ENCODE measurements at places on chromosomes 2 and 18.
A peak's percentile ranks its signal among the peaks of the same experiment; 100 is the strongest.

DNA sequence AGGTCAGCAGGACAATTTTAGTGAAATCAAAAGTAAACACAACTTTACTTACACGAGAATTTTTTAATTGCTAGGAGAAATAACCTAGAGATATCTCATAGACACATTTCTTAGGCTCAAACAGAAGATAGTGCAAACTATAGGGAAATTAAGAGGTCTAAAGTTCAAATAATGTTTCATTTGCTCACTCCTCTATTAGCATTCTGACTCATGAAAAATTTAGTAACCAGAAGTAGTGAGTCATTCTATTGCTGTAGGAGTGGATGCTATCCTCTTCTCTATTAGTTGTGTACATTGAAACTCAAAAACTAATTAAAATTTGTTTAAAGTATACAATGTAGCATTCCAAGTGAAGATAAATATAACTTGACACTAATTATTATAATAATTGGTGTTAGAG, 908.3 kb upstream of the TMEFF2 start:
- DNase-seq = no peak

DNA sequence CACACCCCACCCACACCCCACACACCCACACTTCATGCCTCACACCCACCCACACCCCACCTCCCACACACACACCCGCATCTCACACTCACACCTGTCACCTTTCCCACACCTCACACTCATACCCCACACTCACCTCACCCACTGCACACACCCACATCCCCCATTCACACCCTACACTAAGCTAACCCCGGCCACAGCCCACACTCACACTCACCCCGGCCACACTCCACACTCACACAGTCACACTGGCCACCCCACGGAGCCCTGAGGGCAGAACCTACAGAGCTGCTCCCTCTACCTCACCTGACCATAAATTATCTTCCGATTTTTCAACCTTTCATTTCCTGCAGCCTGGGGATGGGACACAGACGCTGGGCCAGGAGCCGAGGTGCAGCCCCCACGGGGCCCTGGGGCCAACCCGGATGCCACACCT, 241.3 kb downstream of the HDAC4 start:
- DNase-seq = no peak

GRCh38 chr2:174771631-174772471, 7.6 kb upstream of the CHRNA1 start:
- DNase-seq = peak; percentile 80

DNA sequence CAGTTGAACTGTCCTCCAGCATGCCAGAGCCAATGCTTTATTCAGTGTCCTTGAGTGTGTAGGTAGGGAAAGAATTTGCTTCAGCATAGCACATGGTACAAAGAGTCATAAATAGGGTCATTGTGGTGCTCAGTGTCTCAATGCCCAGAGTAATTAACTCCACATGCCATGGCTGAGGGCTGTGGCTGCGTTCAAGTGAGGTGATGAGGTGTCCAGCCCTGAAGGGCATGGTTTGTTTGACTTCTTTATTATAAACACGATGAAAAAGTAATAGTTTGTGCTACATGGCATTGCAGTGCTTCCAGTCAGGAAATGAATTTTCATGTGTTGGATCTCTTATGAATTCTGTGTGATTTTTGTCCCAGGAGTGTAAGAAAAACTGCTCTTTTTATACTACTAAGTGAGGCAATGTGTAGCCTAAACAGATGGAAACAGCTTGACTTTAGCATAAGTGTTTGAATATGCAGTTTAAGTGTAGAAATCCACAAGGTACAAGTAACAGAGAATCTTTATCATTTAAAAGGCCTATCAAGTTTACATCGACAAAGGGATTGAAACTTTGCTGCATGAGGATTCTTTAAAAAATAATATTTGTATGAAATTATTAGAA, 507.9 kb upstream of the CDH2 start:
- no peak for DNase-seq

DNA sequence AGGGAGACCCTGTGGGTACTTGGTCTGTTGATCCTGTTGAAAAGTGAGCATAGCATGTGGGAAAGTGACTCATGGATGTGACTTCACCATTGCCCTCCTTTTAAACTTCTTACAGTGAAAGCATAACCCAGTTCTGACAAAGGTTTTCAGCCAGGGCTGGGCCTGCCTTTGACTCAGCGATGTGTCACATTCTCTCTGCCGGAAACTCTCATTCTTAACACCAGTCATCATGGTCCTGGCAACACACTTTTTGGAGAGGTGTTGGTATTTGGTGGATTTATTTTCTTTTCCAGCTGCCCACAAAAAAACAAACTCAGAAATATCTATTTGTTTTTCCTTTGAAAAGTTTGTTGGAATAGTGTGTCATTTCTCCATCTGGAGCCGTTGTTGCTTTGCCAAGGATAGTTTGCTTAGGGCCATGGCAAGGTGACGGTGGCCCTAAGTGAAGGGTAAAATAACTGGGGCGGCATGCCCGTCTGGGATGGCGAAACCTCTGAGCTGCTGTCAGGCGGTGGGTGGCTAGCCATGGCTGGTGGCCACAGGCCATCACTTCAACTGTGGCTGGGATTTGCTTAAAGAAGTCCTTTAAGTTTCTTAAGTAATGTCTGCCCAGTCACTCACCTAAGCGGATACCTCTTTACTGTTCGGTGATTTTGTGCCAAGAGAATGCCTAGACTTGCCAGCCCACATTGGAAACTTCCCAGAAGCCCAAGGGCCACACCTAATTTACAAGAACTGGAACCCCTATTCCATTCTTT, 123.3 kb downstream of the LTBP1 start:
- peak; percentile 74 for DNase-seq

GRCh38 chr18:69840001-69840400, 107.7 kb downstream of the CD226 start:
- DNase-seq = no peak

- DNase-seq = no peak
Measured at GRCh38 chr2:179455172-179455524, 190.5 kb upstream of the SESTD1 start.

DNA sequence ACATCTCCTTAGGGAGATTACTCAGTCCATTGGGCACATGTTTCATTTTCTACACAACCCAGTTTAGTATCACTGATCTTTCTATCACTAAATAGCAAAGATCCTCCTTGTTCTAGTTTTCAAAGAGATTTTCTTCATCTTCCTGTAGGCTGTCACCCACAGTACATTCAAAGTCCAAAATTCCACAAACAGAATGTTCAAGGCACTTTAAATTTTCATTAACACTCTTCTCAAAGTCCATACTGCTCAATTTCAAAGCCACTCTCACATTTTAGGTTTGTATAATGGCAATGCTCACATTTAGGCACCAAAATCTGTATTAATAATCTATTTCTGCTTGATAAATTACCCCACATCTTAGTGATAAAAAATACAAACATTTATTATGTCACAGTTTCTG, 152.8 kb downstream of the FSIP2 start:
- DNase-seq = no peak

DNA sequence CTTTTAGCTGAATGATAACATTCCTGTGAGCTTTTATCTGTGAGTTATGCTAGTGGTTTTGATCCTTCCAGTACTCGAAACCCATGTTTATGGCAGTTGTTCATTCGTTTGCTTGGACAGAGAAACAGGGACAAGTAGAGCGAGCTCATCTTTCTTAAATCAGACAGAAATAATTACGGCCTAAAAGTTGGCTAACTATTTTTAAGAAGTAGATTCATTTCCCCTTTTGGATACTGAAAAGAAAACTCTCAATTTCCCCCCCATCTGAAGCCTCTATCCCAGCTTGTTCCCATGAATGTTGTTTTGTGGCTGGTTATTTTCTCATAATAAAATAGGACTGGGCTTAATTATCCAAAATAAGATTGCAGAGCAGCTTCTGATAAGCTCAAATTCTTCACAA, 67.1 kb downstream of the ANTXR1 start:
- DNase-seq = no peak

GRCh38 chr2:20538308-20539132, 91.6 kb downstream of the RHOB start:
- DNase-seq = no peak

DNA sequence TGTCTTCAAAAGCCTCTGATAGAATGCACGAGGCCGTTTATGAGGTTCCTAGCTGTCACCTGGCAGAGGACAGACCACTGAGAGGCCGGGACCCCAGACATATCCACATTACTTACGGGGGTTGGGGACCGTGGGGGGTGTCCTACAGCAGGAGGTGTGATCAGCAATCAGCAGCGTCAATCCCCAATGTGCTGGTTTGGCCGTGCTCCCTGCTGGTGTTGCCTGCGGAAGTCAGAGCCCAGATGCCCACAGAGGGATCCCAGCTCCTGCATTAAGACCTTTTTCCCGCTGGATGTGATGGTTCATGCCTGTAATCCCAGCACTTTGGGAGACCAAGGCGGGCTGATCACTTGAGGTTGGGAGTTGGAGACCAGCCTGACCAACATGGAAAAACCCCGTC, 20.8 kb upstream of the SP5 start:
- no peak for DNase-seq

DNA sequence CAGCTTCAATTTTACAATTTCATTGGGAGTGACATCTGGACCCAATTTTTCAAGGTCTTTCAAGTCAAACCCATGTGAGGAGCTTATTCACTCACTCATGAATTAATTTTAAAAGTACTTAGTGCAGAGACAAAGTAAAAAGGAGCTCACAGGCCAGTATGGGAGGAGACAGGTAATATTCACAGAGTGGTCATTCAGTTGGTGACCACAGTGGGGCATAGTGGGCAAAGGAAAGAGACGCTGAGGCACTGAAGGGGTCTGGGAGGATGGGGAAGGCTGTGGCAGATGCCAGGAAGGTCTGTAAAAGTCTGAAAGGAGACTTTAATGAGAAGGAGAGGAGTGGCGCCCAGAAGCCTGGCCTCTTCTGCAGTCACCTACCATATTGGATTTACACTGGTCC, 76.0 kb downstream of the CD8B2 start:
- no peak for DNase-seq

All from H54 (cell line).